Stimulated activated CD4-positive, alpha-beta T cell treated with anti-CD3 and anti-CD28 coated beads, Interleukin-1b, Interleukin-23, amount 100 ng/mL, for 1 hour (primary cell): ENCODE measurements at places on chromosomes 5 and 9.

DNA sequence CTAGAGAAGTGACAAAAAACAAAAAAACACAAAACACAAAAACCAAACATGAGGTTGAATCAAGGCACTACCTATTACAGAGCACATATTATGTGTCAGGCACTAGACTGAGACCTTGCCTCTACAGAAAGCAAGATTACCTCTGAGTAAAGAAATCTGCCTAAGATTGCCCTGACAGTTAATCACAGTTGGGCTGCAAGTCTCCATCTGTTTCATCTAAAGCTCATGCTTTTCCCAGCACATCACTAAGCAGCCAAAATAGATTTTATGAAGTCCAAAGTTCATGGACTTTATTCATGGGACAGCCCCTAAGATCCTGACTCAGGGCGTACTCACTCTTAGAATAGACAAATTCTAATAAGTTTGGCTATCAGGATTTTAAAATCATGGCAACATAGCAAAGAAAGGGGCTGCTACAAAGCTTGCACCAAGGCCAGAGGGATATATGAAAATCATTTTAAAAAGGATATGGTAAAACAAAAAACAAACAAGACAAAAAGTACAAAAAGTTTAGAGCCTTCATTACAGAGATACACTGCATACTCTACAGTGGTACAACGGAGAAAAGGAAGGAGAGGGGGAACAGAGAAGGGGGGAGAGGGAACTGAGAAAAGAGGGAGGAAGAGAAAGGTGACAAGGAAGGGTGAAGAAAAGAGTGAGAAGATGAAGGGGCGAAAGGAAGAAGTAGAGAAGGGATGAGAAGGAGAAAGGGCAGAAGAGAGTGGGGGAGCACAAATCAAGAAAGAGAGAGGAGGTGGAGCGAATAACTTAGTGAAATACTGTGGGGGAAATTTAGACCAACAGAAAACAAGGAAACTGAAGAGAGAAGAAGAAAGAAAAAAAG, 58.2 kb downstream of the RICTOR start:
- no peak for DNase-seq

- no peak for DNase-seq
Measured at GRCh38 chr9:118059484-118060278, 355.5 kb downstream of the TLR4 start.

DNA sequence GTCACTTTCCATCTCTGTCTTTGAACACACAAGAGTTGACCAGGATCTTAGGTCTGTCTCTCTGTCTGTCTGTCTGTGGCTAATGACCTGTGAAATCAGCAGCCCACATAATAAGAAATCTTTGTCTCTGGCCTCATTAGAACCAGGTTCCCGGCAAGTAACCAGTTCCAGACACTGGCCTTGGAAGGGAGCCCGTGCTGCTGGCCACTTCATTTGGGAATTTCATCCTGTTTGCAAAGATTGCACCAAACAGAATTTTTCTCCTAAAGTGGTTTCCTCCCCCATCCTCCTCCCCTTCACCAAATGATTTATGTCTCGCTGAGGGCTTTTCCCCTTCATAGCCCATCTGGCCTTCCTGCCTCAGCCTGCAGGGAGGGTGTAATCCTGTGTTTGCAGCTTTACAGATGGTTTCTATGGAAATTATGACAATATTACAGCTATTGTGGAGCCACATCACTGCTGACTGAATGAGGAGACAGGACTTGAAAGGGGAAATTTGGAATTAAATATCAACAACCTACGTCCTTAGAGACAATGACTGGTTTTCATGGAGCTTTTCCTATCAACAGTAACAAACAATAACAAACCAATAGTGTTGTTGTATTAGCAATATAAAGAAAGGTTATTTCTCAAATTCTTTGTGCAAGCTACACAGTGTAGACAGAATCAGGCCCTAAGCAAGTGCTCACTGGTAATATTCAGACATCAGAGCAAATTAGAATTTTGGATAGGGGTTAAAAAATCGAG, 25.7 kb downstream of the DPYSL3 start:
- DNase-seq = no peak

- DNase-seq = no peak
Measured at GRCh38 chr9:5869315-5870019, 21.2 kb upstream of the MLANA start.

DNA sequence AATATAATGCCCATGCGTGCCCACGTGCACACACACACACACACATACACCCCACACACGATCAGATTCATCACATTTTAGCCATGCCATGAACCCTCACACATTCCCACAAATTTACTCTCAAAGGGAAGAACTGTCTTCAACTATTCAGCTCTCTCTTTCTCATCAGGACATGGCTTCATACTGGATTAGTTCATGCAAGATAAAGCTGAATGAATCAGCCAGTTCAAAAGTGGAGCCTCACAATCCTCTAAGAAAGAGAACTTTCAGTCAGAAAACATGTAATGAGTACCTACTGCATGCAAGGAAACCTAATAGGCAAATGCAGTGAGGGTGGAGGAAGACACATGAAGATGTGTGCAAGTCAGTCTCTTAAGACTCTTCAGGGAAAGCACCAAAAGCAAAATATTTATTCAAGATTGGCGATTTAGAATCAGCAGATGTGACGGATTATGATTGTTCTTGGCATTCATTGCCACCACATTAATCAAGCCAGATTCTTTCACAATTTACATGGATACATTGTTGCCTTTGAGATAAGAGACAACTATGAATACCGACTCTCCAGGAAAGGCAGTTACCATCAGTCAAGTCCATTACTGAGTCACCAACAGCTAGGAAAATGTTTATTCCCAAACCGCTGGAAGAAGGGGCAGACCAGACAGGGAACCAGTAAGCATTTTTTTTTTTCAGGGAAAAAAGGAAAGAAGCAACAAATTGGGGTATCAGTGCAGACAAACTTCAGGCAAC, 30.3 kb upstream of the PUM3 start:
- DNase-seq = no peak

GRCh38 chr5:130335117-130335516, 430.9 kb downstream of the CHSY3 start:
- no peak for DNase-seq

GRCh38 chr5:82168294-82168693, 109.9 kb downstream of the RPS23 start:
- DNase-seq = no peak

- DNase-seq = no peak
Measured at GRCh38 chr9:93306081-93306480, 122.1 kb downstream of the WNK2 start.

GRCh38 chr9:120905315-120906164, 21.1 kb downstream of the TRAF1 start:
- no peak for DNase-seq

- DNase-seq = no peak
Measured at GRCh38 chr5:115543365-115544042, 1.1 kb downstream of the FEM1C start.

GRCh38 chr5:30960036-30960435, 233.4 kb upstream of the CDH6 start:
- no peak for DNase-seq

DNA sequence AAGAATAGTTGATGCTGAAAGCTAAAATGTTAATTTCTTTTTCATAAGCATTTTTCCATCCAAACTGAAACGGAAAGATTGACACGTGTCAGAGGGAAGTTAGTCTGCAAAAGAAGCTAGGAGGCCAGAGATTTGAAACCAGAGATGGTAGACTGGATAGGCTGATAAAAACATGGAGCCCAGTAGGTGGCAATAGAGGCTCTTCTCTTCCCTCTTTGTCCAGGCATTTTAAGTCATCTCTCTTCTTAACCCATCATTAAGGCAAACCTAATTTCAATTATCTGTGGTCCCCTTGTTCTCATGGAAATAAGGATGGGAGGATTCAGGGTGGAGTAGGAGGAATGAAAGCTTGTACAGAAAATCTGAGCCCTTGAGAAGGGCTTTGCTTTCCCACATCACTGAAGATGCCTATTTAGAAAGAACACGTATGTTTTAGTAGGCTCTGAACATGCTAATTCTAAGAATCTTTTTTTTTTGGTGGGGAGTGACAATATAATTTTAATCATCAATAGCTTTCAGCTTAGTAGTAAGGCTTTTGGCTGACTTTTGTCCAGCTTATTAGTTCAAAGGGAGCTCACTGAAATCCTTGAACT, 66.6 kb downstream of the ZNF474 start:
- no peak for DNase-seq

DNA sequence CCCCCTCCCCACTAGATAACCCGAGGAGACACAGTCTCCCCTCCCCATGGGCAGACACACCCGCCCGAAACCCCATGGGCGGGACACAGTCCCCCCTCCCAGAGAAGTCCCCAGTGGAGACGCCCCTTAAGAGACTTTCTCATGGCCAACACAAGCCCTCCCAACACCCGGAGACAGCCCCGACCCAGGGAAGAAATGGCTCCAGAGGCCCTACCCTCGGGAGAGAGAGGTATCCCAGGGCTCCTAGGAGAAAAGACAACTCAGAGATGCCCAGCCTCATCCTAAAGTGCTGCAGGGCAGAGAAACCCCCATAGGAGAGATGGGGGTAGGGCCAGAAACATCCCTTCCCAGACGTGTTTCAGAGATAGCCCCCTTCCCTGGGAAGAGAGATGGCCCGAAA, 27.4 kb downstream of the PCDH1 start:
- DNase-seq = no peak

DNA sequence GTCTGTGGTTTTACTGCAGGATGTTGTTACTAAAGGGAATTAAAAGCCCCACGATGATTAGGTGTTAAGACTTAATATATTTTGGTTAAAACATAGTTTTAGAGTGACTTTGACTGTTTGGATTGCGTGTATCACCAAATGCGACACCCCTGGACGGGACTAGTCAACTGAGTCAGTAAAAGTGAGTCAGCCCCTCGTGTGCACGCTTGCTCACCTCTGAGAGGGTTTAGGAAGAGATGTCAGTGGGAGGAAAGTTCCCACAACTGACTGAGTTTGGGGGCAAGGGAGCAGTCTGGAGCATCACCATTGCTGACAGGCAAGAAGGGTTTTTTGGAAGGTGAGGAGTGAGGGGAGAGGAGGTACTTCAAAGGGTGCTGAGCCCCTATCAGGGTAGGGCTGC, 14.4 kb upstream of the DMRT3 start:
- no peak for DNase-seq
